Left lobe of liver (tissue), 2 donors: ENCODE measurements at places on chromosomes 5 and 9.
A peak's percentile ranks its signal among the peaks of the same experiment; 100 is the strongest.

GRCh38 chr5:36202521-36202961 is 39.2 kb downstream of the NADK2 start:
- no peak for DNase-seq

DNA sequence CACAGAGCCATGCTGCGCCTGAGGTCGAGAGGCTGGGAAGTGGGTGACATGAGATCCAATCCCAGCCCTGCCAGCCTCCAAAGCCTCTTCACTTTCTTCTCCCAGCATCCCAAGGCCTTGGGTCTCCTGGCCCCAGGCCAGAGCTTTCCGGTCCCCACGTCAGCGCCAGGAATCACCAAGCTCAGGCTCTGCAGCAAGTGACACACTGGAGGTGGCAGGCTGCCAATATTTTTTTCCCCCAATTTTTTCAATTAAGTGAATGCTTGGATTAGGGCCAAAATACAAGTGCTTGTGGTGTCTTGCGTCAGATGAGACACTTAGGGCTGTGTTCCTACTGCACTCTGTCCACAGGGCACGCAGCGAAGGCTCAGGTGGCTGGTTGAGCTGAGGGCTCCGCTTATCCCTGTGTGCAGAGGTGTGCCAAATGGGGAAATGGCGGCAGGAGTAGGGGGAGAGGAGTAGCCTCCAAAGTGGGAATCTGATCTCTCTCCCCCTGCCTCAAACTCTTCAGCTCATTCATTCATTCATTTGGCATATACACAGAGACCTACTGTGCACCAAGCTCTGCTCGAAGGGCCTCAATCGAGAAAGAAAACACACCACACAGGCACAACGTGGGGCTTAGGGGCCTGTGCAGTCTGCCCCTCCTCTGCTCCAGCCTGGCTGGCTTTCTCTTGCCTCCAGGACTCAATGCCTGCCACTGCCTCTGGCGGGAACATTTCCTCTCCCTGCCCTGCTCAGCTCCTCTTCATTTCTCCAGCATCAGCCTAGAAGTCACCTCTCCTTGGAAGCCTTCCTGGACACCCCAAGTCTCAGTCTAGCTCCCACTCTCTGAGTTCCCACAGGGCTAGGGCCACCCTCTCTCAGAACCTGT is 16.6 kb downstream of the SH3PXD2B start:
- DNase-seq, result peak; percentile 59

- no peak for DNase-seq
Observed at GRCh38 chr5:16930496-16930895, 5.6 kb downstream of the MYO10 start.

DNA sequence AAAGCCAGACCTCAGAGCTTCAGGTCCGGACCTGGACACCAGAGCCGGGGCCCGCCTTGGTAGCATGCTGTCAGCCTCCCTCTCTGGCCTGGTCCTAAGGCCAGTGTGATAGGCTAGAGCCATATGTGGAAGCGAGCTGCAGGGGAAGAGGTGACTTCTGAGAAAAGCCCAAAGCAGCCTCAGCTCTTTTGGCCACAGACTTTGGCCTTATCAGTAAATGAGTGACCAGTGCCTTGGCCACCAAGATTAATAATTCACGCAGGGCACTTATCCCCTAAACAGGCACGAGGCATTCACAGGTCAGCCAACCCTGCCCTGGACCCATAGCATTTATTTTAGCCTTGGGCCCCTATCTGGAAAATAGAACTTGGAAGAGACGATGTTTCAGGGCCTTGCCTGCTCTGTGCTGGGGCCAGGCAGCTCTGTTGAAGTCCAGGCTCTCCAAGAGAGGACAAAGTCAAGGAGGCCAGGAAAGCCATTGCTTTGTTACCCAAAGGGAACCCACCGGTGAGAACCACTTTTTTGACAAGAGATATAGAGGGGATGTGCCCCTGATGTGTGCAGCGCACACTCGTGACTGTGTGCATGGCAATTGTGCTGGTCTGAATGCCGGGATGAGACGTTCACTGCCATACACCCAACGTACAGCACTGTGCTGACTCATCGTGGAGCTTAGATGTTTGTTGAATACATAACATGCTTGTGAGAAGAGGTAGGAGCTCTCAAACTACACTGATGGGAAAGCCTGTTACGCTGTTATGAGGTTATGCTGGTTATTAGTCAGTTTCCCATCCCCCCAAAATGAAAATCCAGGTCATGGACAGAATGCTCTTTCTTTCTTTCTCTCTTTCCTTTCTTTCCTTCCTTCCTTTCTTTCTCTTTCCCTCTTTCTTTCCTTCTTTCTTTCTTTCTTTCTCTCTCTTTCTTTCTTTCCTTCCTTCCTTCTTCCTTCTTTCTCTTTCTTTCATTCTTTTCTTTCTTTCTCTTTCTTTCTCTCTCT is 5.0 kb upstream of the SLC34A1 start:
- DNase-seq, result peak; percentile 91

- no peak for DNase-seq
Observed at GRCh38 chr5:4542145-4542778, 597.9 kb upstream of the ADAMTS16 start.

DNA sequence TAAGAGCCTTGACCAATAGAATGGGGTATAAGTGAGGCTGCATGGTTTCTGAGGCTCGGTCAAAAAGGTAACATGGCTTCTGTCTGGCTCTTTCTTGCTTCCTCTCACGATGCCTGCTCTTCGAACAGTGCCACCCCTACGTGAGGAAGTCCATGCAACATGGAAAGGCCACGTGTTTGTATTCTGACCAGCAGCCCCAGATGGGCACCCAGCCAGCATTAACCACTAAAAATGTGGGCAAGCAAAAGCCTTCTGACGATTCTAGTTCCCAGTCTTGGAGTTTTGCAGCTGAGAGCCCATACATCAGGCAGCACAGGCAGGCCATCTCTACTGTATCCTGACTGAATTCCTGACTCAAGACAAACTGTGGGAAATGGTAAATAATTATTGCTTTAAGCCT is 24.2 kb upstream of the NREP start:
- no peak for DNase-seq

DNA sequence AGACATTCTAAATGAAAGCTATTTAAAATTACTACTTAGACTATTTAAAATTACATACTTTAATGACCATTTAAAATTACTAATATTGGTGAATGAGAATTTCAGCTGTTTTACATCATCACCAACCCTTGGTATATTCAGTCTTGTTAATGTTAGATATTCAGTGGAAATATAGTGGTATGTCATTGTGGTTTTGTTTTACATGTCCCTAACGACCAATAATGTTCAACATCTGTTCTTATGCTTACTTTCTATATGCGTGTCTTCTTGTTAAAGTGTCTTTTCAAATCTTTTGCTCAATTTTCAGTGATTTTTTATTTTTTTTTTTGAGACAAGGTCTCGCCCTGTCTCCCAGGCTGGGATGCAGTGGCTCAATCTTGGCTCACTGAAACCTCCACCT is 279.3 kb upstream of the TARS1 start:
- no peak for DNase-seq

DNA sequence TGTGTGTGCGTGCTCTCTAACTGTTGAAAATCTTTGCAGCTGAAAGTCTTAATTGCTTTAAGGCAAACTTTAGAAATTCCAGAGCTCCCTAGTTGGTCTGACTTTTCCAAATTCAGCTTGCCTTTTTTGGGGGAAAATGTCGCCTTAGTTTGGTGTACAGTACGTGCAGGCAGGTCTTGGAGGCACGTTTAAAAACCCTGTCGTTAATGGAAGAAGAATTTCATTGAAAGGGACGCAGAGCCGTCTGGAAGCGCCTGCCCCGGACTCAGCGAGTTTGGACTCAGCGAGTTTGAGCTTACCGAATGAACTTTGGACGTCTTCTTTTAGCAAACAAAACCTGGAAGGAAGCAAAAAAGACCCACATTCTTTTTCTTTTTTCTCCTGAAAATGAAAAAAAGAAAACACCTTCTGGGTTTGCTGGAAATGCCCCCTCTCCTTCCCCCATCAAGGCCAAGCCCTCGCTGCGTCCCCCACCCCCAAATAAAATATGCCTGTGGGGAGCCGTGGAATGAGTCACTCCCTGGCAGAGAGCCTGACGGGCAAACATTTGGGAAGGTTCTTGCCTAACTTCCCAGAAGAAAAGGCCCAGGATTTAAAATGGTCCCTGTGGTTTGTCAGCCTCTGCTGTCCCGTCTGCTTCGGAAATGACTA is 1.5 kb downstream of the NEK6 start:
- DNase-seq, result peak; percentile 84

GRCh38 chr9:87498046-87498810 is 561 bp downstream of the DAPK1 start:
- DNase-seq, result peak; percentile 68

DNA sequence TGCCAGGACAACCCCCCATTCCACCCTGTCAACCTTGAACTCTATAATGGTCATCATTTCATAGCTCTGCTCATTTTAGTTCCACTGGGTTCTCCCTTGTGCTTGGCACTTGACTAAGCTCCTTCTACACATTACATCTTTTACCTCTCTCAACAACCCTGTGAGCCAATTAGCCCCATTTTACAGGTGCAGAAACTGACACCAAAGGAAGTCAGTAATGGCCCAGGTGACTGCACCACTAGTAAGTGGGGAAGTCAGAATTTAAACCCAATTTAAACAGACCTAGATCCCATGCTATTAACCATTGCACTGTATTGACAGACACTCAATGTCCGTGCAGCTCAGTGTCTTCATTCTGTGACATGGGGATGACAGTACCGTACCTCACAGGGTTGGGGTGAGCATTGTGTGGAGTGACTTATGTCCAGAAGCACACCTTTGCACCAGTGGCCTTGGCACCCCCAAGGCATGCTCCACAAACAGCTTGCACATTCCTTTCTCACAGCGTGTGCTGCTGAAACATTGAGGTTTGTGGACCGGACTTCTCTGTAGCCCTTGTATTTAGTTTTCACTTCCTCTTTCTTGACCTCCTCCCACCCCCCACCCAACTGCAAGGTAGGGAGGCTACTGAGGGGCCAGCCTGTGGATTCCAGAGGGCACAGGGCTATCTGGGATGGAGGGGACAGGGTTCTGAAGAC is 23.1 kb downstream of the IRF1 start:
- DNase-seq, result no peak
